ENCODE measurements at places on chromosomes 12 and 14.
A peak's percentile ranks its signal among the peaks of the same experiment; 100 is the strongest.

DNA sequence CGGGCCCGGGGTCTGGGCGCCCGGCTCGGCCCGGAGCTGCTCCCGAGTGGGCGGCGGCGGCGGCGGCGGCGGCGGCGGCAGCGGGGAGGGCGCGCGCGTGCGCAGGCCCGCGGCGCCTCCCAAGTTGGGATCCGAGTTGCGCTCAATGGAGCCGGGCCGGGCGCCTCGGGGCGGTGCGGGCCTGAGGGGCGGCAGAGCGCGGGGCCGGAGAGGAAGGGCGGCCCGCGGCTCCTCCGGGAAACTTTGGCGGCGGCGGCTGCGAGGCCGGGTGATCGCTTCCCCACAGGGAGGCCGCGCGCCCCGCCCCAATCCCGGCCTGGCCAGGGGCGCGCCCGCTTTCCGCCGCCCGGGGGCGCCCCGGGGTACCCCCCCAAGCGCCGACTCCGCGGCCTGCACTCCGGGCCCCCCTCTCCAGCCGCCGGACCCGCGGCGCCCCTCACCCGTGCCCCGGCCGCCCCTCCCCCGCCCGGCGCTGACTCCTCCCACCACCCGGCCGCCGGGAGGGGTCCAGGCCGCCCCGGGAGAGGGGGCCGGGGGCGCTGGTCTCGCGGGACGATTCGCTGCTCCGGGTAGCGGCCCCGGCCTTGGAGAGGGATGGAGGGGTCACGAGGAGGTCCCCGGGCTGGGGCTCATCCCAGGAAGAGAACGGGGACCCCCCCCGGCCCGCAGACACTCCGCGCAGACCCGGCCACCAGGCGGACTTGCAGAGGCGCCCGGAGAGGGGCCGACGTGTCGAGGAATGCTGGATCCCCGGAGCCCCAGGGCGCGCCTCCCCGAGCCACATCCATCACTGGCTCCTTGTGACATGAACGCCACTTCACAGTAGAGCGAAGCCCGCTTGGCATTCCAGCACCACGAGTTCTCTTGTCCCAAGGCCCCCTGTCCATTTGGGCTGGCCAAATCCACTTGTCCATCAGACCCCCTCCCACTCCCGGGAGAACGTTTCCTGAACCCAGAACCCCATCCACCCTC is at the start of gene RILPL1:
RILPL1 (minus strand) TSS at position 48 of the 972 bp plus-strand sequence. CDS start 237 bp downstream, outside the sequence.
- DNase-seq, result peak; percentile 13

DNA sequence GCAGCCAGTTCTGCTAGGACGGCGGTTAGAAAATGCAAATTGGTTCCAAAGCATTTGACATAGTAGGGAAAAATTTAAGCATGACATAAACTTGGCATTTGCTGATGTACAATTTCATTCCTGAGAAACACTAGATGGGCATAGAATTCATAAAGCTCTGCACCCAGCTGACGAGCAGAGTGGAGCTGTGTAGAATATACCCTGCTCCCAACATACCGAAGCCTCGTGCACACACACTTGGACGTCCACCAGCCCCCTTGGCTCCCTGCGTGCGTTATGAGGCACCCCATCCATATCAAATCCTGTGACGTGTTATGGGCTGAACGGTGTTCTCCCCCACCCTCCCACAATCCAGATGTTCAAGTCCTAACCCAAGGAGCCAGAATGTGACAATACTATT is 65.4 kb downstream of the CLMN start:
- no peak for DNase-seq

- no peak for DNase-seq
Observed at GRCh38 chr14:94031883-94032279, 5.7 kb downstream of the OTUB2 start.

DNA sequence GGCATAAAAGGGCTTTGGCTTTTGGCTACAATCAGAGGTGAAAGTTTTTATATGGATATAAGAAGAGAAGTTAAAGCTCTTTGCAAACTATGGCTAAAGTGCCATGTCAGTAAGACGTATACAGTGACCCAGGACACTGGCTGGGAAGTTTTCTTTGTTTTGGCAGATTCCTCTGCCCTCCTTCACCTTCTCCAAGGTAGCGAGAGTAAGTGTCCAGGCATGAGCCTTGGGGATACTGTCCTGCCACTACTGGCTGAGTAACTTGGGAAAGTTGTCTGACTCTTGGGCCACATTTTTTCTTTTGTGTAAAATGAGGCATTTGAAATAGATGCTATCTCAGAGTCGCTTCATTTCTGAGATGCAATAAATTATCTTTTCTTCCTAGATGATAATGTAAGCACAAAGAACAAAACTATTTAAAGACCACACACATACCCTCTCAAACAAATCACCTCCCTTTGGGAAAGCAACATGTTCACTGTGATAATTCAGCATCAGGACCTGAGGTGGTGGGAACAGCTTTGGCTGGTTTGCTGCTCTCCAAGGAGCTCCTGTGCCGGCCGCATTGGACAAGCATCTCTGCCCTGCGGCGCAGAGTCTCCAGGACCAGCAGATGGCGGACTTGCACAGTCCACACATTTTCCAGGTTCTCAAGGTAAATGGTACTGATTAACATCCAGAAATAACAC is 106.3 kb downstream of the PTCSC3 start:
- no peak for DNase-seq

DNA sequence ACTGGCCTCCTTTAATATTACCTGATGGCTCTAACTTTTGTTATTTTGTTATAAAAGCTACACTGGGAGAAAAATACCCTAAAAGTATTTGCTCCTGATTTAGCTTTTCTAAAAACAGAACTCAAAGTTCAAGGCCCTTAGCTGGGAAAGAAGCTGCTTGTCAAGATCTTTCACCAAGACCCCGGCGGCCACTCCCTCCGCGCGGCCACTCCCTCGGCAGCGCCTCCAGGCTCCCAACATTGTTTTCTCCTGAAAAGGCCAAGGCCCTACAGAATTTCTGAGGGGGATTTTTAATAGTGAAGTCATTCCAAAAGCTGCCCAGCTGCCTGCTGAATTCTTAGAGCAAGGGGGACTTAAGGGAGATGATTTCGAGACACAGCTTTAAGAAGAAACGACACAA is 96.4 kb downstream of the NTN4 start:
- DNase-seq, result no peak

- DNase-seq, result no peak
Observed at GRCh38 chr12:68673788-68674187, 13.0 kb upstream of the NUP107 start.

DNA sequence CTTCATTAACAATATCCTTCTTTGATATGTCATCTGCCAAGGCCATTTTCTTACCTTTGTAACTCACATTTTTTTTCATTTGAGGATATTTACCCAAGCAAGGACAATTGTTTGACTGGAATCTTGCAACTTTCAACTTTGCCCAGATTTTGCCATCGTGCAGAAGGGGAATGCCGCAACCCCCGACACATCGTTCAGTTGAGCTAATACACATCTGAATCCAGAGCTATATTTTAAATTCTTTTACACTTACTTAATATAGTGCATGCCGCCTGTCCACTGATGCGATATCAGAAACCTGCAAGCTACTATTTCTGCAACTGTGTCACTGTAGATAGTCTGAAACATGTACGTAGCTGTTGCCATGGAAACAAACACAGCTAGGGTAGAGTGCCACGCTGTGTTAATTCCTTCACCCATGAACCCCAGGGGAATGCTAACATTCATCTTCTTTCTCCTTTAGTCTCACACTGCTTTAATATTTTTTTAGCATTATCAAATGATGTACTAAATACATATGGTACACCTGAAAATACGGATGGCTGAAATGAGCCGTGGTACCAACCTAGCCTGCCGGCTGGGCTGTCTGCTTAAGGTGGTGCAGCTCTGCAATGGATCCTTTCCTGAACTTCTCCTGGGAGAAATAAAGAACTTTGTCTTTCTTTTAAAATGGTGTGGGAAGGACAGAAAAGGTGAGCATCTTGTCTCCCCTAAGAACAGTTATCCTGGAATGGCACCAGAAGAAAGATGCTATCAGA is 77.0 kb upstream of the FOXN3 start:
- DNase-seq, result no peak

DNA sequence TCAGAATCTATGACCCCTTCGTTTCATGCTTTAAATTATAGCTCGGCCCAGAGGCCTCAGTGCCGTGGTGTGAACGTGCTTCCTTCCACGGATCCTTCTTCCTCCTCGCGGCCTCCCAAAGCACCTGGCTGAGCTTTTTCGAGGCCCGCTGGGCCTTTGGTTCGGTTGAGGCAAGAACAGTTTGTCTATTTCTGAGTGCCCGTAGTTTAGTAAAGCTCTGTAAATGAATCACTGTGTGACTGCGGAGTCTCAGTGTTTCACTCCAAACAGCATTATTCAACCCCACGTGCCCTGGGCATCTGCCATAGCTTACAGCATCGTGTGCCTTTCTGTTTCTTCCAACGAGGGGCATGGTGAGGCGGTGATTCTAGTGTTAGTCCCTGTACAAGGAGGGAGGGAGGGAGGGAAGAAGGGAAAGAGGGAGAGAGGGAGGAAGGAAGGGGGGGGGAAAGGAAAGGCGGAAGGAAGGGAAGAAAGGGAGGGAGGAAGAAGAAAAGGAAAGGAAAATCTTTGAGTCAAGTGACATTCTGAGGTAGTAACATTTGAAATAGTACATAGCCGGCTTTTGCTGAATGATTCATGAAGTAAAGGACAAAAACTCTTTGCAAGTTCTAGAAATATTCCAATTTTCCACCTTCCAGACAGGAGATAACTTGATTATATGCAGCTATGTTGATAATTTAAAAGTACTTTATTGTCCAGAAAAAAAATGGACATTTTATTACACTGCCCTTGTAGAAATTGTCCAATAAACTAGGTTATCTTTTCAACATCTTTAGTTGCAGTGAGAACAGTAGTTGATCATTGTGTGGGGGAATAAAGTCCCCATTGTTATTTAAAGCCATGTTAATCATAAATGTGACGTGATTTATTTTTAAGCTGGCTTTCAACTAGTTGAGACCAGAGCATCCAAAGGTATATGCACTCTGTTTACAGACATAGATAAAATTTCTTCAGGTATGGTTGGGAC is 1.2 kb upstream of the TRIM9 start:
- DNase-seq, result no peak

GRCh38 chr12:66555113-66555512 is 123.8 kb downstream of the GRIP1 start:
- no peak for DNase-seq

DNA sequence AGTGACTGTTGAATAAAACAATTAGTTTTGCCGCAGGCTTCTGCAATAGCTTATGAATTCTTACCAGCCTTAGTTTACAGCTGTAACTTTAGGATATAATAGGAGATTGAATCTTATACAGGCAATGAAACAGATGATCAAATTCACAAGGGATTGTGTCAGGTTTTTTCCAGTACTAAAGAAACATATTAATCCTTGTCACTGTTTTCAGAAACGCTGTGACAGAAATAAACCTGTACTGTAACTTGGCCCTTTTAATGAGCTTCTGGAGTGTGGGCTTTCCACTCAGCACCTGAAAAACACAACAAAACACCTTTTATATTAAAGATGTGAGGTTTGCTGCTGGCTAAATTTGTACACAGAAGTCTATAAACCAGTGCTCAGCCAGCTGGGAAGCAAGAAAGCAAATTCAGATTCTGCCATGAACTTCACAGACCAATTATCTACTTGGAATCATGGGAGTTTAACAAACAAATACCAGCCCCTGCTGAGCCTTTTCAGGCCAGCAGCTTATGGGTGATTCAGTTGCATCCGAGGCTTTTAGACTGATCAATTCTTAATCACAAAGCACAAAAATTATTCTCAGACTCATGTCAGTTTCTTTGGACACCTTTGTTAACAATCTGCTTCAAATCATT is 109.5 kb downstream of the FOXG1 start:
- no peak for DNase-seq

- DNase-seq, result no peak
Observed at GRCh38 chr12:75446857-75447256, 33.7 kb upstream of the GLIPR1 start.

DNA sequence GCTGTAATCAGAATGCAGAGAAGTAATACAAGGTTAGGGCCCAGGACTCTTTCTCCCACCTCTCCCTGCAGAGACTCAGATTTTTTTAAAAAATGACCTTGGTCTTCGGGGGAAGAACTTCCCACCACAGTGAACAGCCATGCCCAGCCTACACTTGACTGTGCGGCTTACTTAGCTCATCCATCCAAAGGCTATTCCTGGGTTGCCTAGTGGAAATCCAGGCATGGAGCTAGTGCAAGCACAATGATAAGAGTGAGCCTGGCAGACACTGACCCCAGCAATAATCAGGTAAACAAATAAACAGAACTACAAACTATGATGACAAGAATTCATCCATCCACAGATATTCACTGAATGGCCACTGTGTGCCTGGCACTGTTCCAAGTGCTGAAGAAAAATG is 14.7 kb downstream of the SERPINA5 start:
- DNase-seq, result no peak

- DNase-seq, result no peak
Observed at GRCh38 chr12:131600160-131600532, 110.7 kb upstream of the SFSWAP start.

- no peak for DNase-seq
Observed at GRCh38 chr14:68634874-68635595, 157.8 kb downstream of the ZFP36L1 start.

DNA sequence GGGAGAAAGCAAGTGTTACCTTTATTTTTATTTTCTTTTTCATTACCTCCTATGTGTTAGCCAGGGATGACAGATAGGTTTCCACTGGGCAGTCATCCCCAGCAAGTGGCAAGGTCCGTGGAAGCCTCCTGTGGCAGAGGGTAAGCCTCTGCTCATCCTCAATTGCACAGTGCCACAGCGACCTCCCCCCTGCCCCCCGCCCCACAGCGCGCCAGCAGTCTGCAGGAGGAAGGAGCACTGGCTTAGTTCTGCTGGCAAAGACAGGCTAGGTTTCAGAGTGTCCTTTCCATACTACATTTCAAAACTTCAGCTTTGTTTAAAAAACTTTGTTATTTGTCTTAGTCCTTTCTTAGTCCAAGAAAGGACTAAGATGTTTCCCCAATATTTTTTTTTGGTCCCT is 194.7 kb downstream of the EXOC5 start:
- DNase-seq, result no peak

GRCh38 chr14:73862480-73862879 is 10.8 kb downstream of the PTGR2 start:
- DNase-seq, result no peak

DNA sequence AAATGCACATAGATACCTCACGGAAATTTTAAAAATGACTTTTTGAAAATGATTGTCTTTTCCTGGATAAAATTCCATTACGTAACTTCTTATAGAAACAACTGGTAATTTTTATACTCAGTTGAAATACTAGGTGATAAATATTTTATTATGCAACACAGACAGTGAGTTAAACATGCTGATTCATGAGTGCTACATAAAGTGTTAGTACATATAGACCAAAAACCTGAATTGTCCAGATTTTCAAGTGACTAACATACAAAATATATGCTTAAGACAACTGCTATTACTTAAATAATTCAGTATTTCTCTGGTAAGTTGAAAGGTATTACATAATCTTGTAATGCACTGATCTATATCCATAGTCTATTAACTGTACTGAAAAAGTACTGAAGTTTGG is 11.9 kb downstream of the PTPRO start:
- DNase-seq, result no peak
